ENCODE measurements at places on chromosomes 7 and 10.

GRCh38 chr10:3774814-3775695 is 10.0 kb downstream of the KLF6 start:
- no peak for DNase-seq

DNA sequence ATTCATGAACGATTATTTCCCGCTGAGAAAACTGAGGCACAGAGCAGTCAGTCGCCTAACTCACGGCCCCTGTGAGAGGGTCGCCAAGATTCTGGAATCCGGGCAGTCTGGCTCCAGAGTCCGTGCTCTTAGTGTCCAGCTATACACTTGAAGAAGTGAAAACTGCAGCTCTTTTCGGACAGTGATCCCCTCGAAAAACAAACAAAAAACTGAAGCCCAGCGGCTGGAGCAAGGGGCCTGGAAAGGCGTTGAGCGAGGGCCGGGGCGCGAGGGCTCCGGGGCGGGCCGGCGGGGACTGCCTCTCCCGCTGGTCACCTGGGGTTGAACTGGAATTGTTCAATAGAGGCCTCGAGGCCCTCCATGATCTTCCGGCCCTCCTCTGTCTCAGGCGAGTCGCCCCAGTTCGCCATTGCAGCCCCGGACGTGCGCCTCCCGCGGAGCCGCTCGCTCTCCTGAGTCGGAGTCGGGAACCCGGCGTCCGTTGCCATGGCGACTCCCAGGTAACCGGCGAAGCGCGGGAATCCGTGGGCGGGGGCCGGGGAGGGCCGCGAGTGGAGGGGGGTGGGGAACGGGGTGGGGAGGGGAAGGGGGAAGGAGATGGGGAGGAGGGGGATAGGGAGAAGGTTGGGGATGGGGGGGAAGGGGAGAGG is 881 bp downstream of the C10orf67 start:
- DNase-seq, result no peak

DNA sequence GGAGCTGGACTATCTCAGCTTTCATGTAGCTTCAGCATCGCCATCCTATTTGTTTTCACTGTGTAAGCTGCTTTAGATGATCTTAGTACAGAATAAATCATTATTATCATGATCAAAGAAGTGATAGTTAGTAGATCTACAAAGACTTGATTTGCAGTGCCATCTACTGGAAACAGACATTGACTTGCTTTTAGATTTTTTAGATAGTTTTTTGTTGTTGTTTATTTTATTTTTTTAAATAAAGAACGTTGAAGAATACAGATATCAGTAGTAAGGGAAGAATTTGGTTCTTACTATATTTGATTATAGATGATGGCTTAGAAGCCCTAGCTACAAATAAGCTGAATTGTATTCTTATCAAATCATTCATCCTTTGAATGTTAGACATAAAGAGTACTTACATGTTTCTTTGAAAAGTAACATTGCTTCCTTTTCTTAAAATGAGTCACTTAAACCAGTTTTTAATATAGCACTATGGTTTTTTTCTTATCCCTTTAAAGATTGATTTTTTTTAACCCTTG is 6.3 kb upstream of the SFMBT2 start:
- no peak for DNase-seq

GRCh38 chr7:154578336-154578735 is 424.6 kb downstream of the PAXIP1 start:
- DNase-seq, result no peak

GRCh38 chr10:67527351-67527750 is 168.6 kb downstream of the CTNNA3 start:
- no peak for DNase-seq

DNA sequence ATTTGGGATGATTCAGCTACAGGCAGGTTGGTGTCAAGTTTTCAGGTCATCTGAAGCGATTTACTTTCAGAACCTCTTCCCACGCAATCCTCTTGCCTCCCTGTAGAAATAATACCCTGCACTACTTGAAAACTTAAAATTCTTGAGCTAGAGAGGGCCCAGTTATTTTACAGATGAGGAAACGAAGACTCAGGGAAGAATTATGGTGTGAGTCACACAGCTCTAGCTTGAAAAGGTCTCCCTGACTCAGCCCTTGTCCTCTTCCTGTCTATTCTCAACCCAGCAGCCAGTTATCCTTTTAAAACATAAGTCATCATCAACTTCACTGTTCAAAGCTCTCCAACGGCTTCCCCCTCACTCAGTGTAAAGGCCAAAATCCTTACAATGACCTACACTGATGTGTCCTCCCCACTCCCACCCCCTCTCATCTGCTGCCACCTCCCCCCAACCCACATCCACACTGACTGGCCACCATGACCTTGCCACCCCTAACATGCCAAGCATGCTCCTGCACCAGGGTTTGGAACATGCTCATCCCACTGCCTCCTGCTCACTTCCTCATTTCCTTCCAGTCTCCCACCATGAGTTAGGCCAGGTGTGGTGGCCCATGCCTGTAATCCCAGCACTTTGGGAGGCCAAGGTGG is 3.4 kb downstream of the DNMBP start:
- no peak for DNase-seq

GRCh38 chr7:97844036-97844435 is 28.2 kb downstream of the ASNS start:
- DNase-seq, result no peak

GRCh38 chr7:6558837-6559236 is 7.6 kb upstream of the GRID2IP start:
- DNase-seq, result no peak

GRCh38 chr10:5291501-5292195 is 73.1 kb upstream of the UCN3 start:
- peak; percentile 38 for DNase-seq

DNA sequence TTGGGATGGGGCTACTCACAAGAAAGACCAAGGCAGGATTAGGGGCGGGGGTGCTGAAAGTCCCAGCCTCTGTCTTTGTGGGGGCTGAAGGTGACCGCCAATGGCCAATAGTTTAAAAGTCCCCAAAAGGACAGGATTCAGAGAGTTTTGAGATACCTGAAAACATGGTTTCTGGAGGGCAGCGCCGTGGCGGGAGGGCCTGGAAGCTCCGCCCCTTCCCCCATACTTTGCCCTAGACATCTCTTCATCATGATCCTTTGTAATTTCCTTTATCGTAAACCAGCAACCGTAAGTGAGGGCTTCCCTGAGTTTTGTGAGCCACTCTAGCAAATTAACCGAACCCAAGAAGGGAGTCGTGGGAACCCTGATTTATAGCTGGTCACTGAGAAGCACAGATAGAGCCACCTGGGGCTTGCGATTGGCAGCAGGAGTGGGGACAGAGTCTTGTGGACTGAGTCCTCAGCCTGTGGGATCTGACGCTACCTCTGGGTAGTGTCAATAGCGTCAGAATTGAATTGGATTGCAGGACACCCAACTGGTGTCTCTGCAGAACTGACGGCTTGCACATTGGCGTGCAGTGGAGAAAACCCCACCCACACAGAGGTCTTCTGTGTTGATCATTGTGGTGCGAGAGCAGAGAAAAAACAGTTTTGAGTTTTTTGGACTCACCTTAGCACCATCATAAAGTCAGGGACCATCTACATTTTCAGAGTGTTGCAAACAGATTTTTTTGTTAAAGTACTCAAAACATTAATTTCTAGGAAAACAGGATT is 169.3 kb downstream of the USP6NL start:
- no peak for DNase-seq

GRCh38 chr10:57053530-57053929 is 692.5 kb upstream of the ZWINT start:
- no peak for DNase-seq

DNA sequence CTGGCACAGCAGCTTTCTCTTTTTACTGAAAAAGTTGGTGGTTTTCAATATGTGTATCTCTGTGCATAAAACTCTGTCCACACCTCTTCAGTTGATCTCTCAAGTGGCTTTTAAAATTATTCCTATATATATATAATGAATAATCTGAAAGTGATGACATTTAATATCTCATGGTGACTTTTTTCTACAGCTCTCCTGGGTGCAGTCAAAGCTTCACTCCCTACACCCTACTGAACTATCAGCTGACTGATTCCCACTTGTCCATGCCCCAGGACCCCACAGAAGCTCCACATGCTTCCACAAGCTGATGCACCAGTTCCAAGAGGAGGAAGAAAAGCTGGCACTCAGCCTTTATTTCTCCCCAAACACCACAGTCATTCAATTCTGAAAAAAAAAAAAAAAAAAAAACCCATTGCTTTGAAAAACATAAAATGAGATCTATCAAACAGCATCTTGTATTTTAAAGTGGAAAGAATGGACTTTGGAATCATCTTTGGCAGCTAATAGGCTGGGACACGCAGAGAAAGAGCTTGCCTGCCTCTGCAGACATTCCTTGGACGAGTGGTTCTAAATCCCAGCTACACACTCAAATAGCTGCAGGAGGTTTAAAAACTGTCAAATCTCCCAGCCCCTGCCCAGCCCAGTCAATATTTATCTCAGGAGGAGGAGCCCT is 75.3 kb upstream of the GDF10 start:
- DNase-seq, result no peak

GRCh38 chr10:90997670-90998069 is 76.8 kb upstream of the ANKRD1 start:
- no peak for DNase-seq

- DNase-seq, result no peak
These were observed 59.9 kb upstream of the ECHDC3 start for GRCh38 chr10:11682267-11682683.

GRCh38 chr10:110373857-110374654 is 69.3 kb upstream of the SMNDC1 start:
- no peak for DNase-seq

- DNase-seq, result no peak
These were observed 987.9 kb downstream of the KCNMA1 start for GRCh38 chr10:76649723-76650127.

- DNase-seq, result no peak
These were observed 73.8 kb downstream of the SHOC2 start for GRCh38 chr10:110993024-110993693.

GRCh38 chr7:69765879-69766278 is 167.6 kb downstream of the AUTS2 start:
- DNase-seq, result no peak

- no peak for DNase-seq
These were observed 17.9 kb upstream of the FFAR4 start for GRCh38 chr10:93548376-93549071.

DNA sequence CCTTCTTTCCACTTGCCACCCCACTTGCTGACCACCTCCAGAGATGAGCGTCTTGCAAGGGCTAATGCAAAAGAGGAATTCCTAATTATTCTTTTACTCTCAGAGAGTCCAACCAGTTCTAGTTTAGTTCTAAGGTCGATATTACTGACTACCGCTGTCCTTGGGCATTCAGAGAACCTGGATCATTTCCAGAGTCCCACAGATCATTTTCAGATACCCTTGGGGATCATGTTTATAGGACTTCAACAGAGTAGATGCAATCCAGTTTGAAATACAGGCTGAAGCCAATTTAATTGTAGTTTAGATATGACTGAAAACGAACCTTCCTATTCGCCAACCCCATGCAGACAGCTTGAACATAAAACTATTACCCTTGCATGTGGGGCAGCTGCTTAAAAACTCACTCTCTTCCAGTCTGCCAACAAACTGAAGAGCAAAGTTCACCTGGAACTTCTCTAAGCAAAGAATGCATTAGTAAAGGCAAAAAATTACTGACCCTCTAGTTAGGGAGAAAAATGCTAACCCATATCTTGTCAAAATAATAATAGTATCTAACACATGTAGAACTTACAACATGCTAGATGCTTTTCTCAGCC is 22.4 kb downstream of the CFAP69 start:
- DNase-seq, result no peak

- no peak for DNase-seq
These were observed 108.2 kb upstream of the EGR2 start for GRCh38 chr10:62924344-62924748.

DNA sequence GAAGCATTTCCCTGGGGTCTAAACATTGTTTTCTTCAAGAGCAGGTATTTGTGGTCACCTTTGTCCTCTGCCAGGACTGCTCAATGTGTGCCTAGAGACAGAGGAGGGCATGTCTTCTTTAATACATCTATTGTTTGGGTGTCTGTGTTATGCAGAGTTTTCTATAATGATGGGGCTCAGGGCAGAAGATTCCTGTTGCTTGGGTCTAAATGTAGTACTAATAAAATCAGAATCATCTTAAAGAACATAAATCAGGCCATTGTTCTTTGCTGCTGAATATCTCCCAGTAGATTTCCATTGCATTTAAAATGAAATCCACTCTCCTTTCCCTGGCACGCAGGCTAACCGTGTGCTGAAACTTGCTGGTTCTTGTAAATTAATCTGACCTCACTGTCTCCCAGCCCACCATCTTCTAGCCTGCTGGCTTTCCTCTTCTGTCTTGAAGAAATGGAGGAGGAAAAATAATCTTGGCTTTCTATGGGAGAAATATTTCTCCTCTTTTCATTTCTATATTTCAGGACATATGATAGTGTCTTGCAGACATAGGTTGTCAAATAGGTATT is 1396.8 kb downstream of the GATA3 start:
- no peak for DNase-seq

GRCh38 chr7:78149787-78150186 is 351.2 kb downstream of the PHTF2 start:
- no peak for DNase-seq

DNA sequence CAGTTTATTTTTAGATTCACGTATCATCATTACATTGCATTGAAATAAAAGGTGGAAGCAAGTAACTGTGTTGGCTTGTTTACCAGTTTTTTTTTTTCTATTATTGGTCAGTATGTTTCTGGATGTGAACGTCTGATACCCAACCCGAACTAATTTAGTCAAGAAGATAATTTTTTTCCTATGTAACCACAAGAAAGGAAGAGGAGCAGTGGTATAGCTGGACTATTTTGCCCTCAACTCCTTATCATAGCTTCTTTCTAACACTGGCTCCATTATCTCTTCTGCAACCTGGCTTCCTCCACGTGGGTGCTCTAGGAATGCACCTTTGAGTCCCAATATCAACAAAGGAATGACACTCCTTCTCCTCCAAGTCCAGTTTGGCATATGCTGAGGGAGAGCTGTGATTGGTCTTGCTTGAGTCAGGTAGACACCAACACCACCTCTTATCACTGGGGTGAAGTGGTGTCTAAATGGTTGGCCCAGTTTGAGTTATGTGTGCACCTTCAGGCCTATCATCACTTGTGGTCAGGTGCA is 29.4 kb downstream of the OR9A2 start:
- DNase-seq, result no peak

Data from stimulated activated CD4-positive, alpha-beta T cell treated with anti-CD3 and anti-CD28 coated beads, Interleukin-1b, Interleukin-23, amount 100 ng/mL, for 24 hours (primary cell).